ENCODE measurements at places on chromosomes 11 and 22. TPM values are rescaled to one million over a fixed set of nuclear protein-coding genes. Genes with fewer than 3 reads are reported as not detected.

Gene NUDT22
- 100 TPM for total RNA-seq

Gene DMC1
- total RNA-seq, result 40.6 TPM

Gene RIC3
- total RNA-seq, result not detected

Gene OR10D3
- not detected for total RNA-seq

Measured in OCI-LY7 (cell line).